NCI-H446 (cell line): ENCODE measurements at places on chromosomes 12 and 14.

- no peak for DNase-seq
Observed at GRCh38 chr14:51424561-51425251, 184.7 kb downstream of the TMX1 start.

- peak; percentile 20 for DNase-seq
Observed at GRCh38 chr14:51157012-51157411, 62.1 kb upstream of the TRIM9 start.

DNA sequence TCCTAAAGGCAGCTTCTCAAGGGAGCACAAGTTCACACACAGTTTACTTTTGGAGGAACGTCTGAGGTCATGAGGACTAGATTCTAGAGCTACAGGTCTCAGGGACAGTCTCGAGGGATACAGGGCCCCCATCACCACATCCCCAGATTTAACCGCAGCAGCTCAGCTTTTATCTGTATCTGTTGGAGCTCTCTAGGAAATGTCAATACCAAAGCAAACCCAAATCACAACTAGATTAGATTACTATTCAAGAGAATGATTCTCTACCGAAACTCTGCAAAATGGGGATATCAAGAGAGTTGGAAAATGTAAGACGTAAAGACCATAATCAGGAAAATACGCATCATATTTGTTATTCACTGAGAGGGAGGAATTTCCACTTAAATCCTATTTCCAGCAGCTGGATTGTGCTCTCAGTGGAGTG lies 4.0 kb upstream of the MYRFL start:
- DNase-seq, result no peak

- no peak for DNase-seq
Observed at GRCh38 chr12:24752763-24753462, 196.0 kb downstream of the BCAT1 start.

GRCh38 chr12:53955036-53955775 lies 503 bp downstream of the HOXC12 start:
- DNase-seq, result no peak

DNA sequence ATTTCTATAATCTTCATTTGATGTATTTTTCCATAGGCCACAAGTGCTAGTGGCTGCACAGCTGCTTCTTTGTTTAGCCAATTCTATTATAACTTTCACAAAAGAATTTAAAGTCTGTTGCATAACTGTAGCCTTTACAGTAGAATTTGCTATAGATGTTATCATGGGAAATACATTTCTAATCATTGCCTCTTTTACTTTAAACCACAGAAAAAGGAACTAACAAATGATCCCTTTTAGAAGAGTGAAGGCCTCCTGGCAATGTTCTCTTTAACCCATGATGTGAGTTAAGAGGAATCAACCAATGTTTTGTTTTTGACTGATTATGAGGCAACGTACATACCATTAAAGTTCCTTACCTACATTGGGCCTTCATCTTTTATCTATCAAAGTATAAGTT lies 68.8 kb downstream of the RPL10L start:
- no peak for DNase-seq

- DNase-seq, result no peak
Observed at GRCh38 chr12:4796216-4796615, 76.0 kb downstream of the GALNT8 start.

- no peak for DNase-seq
Observed at GRCh38 chr14:79093531-79093930, 923.4 kb downstream of the NRXN3 start.

- DNase-seq, result no peak
Observed at GRCh38 chr14:77309131-77309530, 11.6 kb downstream of the POMT2 start.

DNA sequence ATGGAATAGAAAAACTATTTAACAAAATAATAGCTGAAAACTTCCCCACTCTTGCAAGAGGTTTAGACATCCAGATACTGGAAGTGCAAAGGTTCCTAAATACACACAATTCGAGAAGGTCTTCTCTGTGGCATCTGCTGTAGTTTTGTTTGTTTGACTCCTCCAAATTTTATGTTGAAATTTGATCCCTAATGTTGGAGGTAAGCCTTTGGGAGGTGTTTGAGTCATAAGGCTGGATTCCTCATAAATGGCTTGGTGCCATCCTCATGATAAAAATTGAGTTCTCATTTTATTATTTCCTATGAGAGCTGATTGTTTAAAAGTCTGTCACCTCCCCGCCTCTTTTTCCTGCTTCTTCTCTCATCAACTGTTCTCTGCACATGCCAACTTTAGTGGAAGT lies 182.7 kb downstream of the MYRFL start:
- no peak for DNase-seq

- peak; percentile 34 for DNase-seq
Observed at GRCh38 chr12:121132601-121133481, at the start of gene P2RX7. Gene P2RX7, plus strand, starts transcription at chr12:121132876. Its CDS starts 95 bp downstream, at chr12:121132971.

DNA sequence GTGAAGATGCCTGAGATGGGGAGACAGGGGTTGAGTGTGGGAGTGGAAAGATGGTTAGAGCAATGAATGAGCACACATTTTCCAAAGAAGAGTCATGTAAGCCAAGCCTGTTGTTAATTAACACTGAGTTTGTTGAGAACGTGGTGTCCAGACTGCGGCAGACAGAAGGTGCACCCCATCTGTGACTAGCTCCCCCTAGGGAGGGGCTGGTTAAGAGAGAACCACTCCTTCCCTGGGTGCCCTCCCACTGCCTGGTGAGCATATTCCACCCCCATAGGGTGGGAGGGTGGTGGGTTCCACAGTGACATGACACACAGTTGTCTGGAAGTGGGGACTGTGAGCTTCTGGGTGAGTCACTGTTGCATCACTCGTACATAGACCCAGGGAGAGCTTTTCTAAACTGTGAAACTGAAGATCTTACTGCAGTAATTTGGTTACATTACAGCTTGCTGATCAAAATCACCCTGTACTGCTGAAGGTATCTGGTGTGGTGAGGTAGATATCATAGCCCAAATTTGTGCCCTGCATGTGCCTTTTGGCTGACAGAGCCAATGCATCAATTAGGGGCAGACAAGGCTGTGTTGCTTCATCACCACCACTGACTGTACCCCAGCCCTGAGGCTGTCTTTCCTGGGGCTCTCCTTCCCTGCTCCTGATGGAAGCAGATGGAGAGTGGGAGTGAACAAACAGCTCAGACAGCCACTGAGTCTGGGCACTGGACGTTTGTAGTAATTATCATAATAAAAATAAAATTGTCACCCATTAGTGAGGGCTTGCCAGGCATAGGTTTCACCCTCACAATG lies 150.9 kb downstream of the EMP1 start:
- DNase-seq, result no peak
